ENCODE measurements at places on chromosomes 5 and 9.

DNA sequence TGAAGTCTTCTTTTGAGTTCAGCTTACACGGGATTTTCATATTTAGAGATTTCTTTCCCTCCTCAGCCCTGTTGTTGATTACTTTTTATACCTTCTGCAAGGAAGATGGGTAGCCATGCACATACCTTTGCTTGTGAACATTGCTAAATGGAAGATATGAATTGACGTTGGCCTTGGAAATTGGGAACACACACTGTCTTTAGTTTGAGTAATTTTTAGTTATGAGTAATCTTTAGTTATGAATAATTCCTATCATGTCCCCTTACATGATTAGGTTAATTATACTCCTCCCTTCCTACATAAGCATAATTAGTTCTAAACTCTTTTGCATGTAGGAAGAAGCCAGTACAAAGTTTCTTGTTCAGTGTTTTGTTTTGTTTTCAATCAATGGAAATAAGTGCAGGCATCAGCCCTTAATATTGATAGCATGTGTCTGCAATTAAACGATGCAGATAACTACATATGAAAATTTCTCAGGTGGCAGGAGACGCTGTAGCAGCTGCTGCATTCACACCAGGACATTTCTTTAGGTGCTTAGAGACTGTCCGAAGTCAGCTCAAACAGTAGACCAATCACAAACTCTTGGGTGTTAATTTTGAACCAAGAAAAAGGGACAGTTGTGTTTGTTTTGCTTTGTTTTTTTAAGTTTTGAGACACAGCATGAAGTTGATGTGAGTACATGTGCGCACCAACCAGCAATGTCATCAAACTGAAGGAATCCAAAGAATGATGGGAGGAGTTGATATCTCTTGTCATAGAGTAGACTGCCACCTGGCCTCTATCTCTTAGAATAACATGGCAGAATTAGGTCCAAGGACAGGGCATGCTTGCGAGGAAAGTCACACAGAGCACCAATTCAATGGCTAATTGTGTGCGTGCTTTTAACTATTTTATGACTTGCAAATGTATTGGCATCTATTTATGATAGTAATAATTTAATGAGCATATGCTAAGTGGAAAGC, 51.4 kb downstream of the SMARCA2 start:
- no peak for DNase-seq

DNA sequence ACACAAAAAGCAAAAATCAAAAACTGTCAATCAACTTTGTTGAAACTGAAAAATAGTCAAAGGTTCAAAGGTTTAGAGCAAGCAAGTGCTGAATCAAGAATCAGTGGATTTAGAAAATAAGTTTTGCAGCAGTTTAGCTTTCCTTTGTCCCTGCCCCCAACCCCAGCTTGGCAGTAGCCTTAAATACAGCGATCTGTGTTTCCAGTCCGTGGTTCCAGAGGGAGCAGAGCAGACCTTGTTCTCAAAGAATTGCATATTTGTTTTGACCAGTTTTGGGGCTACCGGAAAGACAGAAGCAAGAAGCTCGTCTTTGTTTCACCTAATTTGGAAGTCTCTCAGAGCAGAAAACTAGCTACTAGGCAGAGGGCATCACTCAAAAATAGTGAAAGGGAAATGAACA, 57.2 kb upstream of the PRDM9 start:
- no peak for DNase-seq

GRCh38 chr9:32867601-32868204, 84.4 kb downstream of the TMEM215 start:
- no peak for DNase-seq

- DNase-seq, result no peak
Observed at GRCh38 chr9:87020169-87020950, 73.1 kb upstream of the GAS1 start.

DNA sequence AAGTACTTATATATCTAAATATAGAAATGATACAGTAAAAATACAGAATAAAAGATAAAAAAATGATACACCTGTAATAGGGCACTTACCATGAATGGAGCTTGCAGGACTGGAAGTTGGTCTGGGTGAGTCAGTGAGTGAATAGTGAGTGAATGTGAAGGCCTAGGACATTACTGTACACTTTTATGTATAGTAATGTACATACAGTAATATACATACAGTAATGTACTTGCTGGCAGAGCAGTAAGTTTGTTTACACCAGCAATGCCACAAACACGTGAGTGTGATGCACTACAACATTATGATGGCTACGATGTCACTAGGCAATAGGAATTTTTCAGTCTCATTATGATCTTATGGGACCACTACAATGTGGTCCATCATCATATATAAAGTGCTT, 34.2 kb downstream of the SUSD1 start:
- DNase-seq, result no peak

All from activated naive CD4-positive, alpha-beta T cell (primary cell).